Caco-2 (cell line): ENCODE measurements at places on chromosomes 3 and 15.

GRCh38 chr15:41331833-41332193 lies 578 bp downstream of the OIP5 start:
- no peak for DNase-seq

GRCh38 chr15:72117486-72118016 lies 399 bp downstream of the MYO9A start:
- DNase-seq: peak; percentile 88

DNA sequence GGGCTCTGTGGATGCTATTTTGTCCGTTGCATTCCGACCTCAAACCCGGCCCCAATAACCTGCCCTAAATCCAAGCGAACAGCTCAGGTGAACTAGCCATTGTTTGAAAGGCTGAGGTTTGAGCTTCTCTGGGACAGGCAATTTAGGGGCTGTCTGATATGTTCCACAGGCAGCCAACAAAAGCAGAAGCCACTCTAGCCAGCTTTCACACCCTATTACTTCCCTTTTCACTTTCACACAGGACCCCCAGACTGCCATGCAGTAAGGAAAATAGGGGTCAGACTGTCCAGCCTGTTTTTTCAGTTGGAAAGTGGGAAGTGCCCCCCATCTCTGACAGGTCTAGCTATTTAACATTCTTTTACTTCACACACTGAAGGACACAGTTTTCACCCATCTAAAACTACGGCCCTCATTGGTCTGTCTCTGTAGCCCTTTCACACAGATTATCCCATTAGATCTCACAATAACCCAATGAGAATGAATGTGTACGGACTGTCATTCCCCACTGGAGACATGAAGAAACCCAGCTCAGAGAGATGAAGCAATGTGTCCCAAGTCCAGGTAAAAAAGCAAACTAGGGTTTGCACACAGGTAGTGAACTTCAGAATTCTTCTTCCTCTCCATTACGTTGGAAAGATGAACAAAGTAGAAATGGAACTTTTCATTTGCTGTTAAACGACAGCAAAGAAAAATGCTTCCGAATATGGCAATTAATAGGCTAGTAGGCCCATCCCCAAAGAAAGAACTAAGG lies 1.9 kb downstream of the CCDC12 start:
- no peak for DNase-seq

GRCh38 chr3:71862371-71863140 lies 77.6 kb upstream of the PROK2 start:
- no peak for DNase-seq

- peak; percentile 93 for DNase-seq
These were observed 5.0 kb downstream of the CHST13 start for GRCh38 chr3:126528800-126529541.

DNA sequence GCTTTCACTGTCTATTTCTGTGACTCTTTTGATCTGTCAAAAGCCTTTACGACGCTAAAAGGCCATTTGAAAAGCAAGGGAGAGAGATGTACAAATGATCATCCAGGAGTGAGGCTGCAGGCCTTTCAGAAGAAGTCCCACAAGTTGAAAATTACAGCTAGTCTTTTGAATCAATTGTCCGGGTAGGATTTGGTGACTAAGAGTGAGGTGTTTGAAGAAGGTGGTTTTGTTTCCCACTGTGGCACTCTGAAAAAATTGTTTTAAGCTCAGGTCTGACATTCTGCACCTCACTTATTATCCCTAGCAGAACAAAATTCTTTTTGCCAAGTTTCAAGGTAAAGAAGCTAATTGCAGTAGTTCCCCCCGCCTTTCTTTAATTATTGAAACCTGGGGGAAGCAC lies 50.8 kb upstream of the TMEM108 start:
- DNase-seq: no peak

DNA sequence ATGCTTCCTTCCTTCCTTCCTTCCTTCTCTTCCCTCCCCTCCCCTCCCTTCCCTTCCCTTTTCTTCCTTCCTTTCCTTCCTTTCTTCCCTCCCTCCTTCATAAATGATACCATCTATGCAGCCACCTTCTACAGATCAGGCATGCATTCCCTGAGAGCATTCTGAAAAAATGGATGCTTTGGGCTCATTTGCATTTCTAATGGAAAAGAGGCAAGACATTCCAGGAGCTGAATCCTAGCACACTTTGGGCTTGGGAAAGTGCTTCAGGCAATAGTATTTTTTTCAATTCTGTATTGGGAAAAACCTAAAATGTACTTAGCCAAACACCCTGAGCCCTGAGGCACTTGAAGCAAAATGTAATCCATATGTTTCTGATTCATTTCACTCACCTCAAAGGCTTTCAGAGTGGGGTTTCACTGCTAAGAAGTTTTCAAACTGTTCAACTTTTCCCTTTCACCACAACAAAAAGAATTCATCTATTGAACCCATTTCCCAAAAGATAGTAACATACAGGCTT lies 220.1 kb upstream of the RORA start:
- no peak for DNase-seq

GRCh38 chr3:67947808-67948508 lies 293.5 kb upstream of the SUCLG2 start:
- DNase-seq: peak; percentile 58

DNA sequence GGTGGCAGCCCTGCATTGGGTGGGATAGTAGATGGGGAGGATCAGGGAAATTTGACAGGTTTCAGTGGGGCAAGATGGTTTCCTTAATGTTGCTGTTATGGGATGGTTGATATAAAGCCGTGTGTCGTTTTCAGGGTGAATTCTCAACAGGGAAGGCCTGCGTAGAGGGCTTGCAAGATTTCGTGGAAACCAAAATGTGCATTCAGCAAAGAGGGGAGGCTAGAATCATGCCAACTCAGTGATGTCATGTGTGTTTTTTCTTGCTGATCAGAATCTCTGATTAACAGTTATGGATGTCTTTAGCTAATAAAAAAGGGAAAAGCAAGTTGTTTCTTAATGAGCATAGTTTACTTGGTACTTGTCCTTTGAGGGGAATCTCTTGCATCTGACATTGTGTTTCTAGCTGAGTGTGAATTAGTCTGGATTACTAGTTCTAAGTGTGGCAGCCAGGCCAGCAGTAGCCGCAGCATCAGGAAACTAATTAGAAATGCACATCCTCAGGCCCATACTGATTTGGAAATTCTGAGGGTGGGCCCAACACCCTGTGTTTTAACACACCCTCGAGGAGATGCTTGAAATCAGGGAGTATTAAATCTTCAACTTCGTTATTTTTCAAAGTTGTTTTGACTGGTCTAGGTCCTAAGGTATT lies 24.8 kb downstream of the MRAS start:
- DNase-seq: no peak

GRCh38 chr15:82158811-82159210 lies 103.7 kb downstream of the EFL1 start:
- no peak for DNase-seq

- DNase-seq: no peak
These were observed 14.1 kb upstream of the CTXND1 start for GRCh38 chr15:80266113-80266512.

- no peak for DNase-seq
These were observed 192.7 kb upstream of the SLC2A2 start for GRCh38 chr3:171219258-171219657.

GRCh38 chr3:57155310-57155643 lies 9.9 kb downstream of the IL17RD start:
- no peak for DNase-seq

DNA sequence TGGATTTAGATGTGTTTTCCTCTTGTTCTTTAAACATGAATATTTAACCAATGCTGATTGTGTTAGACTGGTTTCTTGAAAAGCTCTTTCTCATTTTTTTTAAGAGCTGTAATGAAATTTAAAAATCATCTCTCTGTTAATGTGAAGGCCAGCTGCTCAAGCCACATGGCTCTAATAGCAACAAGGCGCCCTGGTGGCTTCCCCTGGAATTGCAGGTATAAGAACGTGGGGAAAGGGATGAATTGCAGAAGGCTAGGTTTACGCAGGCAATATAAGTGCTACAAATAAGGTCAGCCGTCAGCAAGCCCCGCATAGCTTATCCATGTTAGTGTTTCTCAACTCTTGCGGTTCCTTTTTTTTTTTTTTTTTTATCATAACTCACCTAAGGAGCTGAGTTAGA lies 108.5 kb downstream of the SAMMSON start:
- DNase-seq: peak; percentile 36

GRCh38 chr15:70089692-70089971 lies 8.1 kb downstream of the TLE3 start:
- no peak for DNase-seq

DNA sequence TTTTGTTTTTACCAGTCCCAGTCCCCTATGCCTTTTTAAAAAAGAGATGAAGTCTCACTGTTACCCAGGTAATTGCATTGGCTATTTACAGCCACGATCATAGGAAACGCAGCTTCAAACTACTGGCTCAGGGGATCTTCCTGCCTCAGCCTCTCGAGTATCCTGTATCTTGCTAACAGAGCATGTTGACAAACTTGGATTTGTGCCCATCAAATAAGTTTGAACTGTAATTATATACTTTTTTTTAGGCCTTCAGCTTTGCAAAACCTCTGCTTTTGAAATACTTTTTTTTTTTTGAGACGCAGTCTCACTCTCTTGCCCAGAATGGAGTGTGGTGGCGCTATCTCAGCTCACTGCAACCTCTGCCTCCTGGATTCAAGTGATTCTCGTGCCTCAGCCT lies 3.0 kb upstream of the EDEM1 start:
- no peak for DNase-seq

DNA sequence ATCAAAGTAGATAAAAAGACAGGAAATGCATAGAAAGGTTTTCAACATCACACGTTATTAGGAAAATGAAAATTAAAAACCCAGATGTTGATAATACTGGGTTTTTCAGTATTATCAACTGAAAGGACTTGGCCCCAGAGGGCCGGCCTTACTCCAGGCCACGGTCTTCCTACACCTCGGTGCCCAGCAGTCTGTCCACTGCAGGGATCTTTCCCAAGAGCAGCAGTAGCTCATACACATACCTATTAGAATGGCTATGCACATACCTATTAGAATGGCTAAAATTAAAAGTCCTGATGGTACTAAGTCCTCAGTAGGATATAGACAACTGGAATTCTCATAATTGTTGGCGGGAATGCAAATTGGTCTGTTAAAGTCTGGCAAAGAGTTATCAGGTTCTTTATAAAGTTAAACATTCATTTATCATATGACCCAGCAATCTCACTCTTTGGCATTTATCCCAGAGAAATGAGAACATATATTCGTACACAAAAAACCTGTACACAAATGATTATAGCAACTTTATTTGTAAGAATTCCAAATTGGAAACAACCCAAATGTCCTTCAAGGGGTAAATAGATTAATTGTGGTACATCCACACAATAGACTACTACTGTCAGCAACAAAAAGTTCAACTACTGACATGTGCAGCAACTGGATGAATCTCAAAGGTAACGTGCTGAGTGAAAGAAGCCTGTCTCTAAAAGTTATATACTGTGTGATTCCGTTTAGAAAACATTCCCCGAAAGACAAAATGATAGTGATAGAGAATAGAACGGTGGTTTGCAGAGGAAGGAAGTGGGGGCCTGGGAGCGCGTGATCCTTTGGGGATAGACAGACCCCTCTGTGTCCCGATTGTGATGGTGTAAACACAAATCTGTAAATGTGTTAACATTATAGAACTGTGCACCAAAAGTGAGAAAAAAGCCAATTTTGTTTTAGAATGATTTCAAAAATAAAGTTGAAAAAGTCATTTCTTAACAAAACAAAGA lies 62.3 kb downstream of the MCTP2 start:
- no peak for DNase-seq

- DNase-seq: no peak
These were observed 687.4 kb upstream of the CFAP20DC start for GRCh38 chr3:59737241-59737640.

- DNase-seq: no peak
These were observed 14.4 kb upstream of the CLDN1 start for GRCh38 chr3:190336516-190337189.

DNA sequence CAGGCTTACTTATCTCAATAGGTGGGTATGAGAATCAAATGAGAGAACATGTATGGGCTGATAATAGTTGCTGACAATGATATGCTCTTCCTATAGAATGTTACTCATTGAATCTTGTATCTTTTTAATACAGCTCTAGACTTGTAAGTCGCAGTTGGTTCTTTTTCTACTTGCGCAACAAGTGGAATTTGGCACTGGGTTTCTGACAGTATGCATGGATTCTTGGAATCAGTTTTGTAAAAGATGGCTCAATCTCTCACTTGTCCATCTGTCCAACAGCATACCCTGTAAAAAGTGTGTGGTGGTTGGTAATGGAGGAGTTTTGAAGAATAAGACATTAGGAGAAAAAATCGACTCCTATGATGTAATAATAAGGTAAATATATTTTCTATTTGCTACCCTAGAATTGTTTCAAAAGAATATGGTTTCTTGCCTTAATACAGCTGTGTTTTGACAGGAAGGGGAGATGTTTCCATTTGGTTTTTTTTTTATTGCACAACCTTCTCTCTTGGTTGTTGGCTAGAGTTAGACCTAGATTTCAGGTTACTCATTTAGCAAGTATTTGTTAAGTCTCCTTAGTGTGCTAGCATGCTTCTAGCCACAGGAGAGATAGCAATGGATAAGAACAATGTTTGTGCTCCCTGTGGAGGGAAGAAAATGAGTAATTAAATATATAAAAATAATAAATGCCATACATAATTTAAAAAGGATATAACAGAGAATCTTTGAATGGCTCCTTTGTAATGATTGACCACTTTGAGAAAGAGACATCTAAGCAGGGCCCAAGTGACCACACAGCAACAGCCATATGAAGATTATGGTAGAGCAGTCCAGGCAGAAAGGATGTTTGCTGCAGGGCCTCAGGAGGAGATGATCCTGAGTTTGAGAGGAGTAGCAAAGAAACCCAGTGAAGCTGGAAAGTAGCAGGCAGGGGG lies 21.8 kb downstream of the ST3GAL6 start:
- no peak for DNase-seq

DNA sequence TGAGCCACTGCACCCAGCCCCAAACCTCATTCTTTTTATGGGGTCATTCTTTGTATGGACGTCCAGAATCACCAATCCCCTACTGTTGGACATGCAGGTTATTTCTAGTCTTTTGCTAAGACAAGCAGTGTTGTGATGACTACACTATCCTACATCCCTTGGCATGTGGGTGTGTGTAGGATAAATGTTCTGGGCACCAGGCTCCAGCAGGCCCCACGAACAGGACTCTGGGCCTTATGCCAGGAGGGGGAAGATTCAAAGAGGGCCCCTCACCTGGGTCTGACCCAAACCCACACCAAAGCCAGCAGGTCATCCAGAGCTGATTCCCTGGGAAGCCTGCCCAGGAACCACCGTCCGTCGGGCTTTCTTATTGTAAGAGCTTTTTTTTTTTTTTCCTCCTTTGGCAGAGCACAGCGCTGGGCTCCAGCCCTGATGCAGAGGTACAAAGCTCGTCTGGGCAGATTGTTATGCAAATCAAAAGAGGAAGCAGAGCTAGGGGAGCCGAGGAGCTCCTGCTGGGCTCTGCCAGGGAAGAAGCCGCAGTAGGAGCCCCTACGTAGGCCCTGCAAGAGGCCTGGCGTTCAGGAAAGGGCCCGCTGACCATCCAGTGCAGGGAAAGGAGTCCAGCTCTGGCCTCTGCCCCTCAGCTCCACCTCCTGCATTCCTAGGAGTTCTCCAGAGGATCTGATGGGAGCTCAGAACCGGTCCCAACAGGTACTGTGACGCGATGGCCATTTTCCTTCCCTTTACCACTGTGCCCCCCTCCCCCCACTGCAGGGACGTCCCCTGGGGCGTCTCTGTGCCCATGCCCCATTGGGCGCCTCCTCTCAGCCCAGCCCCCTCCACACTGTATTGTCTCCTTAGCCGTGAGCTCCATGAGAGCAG lies 29.0 kb upstream of the FURIN start:
- DNase-seq: no peak

- DNase-seq: no peak
These were observed 152.8 kb upstream of the TBL1XR1 start for GRCh38 chr3:177350121-177350520.
